ENCODE measurements at places on chromosomes 4 and X.

- no peak for DNase-seq
Observed at GRCh38 chr4:153428941-153429475, 37.2 kb upstream of the TMEM131L start.

DNA sequence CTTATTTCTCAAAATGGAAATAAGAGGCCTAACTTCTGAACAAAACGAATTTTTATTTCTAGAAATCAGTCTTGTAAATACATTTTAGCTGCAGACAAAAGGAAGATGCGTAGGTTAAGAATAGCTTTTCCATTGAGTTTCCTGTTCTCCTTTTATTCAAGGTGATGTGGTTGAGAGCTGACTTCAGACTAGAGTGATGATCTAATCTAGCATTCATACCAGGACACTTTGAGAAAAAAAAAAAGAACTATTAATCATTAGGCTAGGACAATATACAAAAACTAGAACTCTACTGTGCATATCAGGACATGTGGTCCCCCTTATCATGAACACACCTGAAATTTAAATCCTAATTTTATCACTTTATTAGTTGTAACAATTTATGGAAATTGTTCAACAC lies 884.5 kb upstream of the EPHA5 start:
- no peak for DNase-seq

GRCh38 chr4:182513587-182514291 lies 270.5 kb downstream of the TENM3 start:
- no peak for DNase-seq

- DNase-seq, result no peak
Observed at GRCh38 chrX:68415316-68415715, 18.0 kb downstream of the OPHN1 start.

GRCh38 chrX:68175562-68175961 lies 257.7 kb downstream of the OPHN1 start:
- DNase-seq, result no peak

DNA sequence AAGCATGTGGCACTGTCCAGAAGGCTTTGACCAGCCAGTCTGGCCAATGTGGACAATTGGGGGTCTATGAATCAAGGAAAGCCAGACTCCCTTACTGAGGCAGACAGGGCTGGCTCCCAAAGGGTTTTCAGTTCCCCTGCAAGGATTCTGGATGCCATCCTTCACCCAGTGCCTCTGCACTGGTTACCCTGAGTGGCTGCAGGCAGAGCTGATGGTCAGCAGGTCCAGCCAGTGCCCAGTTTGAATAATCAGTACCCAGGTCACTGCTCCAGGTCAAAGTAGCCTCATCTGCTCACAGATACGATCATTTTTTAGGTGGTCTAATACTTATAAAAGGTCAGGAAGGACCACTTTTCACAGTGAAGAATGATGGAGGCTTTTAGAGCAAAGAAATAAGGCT lies 52.2 kb upstream of the MAMLD1 start:
- DNase-seq, result no peak

DNA sequence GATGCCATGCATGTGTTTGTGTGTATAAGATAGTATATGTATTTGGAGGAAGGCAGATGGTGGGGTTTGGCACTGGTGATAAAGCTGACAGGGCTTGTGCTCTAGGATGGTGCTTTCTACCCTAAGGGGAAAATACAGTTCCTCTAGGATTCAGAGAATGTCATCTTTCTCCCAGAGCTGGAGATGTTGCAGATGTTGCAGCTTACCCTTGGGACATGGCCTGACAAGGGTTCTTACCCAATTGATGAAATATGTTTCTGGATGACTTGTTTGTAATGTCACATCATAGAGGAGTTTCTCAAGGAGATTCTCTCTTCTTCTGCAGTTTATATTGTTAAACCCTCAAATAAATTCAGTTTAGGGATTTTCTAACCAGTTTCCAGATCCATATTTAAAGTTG lies 52.5 kb upstream of the PITX2 start:
- no peak for DNase-seq

DNA sequence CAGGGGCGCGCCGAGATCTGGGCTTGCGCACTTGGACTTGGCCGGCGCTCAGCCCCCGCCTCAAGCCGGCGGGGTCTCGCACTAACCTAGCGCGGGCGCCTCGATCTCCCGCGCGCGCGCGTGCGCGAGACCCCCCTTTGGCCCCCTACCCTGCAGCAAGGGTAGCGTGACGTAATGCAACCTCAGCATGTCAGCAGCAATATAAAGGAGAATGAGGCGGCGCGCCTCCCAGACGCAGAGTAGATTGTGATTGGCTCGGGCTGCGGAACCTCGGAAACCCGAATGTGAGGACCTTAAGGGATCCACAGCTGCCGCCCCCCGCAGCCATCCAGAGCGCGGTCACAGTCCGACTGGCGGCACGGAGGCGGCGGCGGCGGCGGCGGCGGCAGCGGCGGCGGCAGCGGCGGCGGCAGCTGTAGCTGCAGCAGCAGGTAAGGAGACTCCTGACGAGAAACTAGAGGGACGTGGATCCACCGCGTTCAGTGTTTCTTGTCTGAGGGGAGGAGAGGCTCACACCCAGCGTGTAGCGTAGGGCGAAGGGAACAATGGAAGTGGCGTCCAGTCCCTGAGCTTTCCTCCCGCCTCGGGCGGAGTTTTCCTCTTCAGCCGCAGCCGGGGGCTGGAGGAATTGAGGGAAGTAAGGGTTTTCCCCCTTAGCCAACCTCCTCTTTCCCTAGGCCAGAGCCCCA lies at the start of the genes SATL1 and ZNF711:
SATL1 (minus strand) TSS at position 19 of the 689 bp plus-strand sequence. CDS start 134,811 bp downstream, outside the sequence.
ZNF711 (plus strand) TSS at position 231 of the 689 bp plus-strand sequence. CDS start 3,582 bp downstream, outside the sequence.
- DNase-seq, result no peak

DNA sequence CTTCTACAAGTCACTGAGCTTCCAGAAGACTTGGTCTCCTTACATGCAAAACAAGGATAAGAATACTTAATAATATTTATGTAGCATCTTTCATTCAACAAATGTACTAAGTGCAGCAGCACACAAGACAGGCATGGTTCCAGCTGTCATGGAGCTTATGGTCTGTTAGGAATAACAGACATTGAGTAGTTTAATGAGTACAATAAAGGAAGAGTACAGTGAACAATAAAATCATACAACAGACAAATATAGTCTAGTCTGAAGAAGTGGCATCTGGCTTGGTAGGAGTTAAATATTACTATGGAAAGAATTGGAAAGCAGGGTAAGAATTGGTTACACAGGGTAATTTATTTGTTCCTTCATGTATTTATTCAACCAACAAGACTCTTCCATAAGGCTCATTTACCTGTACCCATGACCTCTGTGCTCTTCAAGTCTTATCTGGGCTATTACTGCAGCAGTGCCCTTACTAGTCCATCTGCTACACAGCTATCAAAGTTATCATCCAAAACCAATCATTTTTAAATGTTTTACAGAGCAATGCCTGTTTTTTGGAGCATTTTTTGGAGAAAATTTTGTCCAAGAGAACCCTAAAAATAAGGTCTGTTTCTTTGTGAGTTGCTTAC lies 101.1 kb upstream of the RPL34 start:
- DNase-seq, result no peak

- no peak for DNase-seq
Observed at GRCh38 chr4:12884846-12885796, 599.0 kb downstream of the RAB28 start.

GRCh38 chr4:10413177-10413576 lies 44.0 kb downstream of the ZNF518B start:
- DNase-seq, result no peak

DNA sequence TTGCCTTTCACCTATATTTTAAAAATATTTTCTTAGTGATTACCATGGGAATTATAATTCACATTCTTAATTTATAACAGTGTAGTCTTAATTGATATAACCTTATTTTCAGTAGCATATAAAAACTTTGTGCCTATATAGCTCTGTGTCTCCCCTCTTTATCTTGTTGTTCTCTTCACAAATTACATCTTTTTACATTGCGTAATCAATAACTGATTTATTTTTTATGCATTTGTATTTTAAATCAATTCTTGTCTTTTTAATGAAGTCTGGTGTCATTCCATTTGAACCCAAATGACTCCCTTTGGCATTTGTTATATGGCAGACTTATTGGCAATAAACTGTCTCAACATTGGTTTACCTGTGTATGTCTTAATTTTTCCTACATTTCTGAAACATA lies 137.0 kb downstream of the SH3BGRL start:
- no peak for DNase-seq

DNA sequence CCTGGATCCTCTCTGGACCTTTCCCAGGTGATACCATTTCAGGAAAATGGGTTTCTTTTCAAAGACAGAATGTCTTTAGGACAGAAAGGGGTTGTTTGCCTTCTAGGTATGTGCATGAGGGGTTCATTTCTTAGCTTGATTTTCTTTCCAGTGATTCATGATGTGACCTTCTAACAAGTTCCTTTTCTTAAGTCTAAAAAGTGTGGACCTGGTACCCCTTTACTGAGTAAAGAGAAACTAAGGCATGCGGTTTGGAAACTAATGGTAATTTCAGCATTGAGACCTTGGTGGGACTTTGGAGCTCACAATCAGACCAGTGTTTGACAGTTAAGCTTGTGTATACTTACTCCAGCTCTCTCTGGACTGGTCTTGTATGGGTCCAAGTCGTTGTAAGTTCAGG lies 8.7 kb downstream of the ENOPH1 start:
- DNase-seq, result no peak

DNA sequence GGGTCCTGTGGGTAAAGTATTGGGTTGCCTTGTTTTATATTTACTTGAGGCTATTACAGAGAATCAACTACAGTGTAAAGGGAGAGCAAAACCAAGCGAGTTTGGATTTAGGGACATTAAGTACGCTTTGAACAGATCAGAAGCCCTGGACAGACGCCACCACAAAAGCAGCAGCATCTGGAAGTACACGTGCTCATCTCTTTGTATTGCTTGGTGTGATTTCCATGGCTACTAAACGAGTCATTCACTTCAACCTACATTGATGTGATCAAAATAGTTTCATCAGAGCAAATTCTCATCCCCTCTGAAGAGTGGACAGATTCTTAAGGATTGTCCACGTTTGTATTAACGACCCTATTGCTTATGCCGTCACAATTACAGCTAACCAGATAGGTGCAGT lies 85.1 kb downstream of the SORBS2 start:
- no peak for DNase-seq

DNA sequence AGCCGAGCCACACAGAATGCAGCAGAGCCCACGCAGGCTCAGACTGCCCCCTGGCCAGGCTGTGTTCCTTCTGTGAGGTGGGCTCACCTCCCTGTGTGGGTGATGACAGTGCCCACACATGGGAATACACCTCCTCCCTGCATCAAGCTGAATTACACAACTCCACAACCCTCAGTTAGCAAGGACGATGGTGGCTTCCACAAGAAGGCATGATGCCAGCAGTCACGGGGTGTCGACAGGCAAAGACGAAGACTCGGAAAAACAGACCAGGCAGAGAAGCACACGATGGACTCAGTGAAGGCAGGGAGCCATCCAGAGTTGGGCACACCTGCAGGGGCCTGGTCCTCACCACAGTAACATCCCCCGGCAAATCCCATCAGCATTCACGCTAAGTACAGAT lies 12.1 kb downstream of the LETM1 start:
- DNase-seq, result no peak

Measured in stimulated activated naive B cell treated with anti-CD40 and anti-IgM and Interleukin-4, amounts not matched to agents 10 μg/mL and 1 μg/mL and 100 μg/mL, for 72 hours (primary cell).